Glutamatergic neuron (in vitro differentiated cells): ENCODE measurements at places on chromosomes 6 and 20.
A peak's percentile ranks its signal among the peaks of the same experiment; 100 is the strongest.

DNA sequence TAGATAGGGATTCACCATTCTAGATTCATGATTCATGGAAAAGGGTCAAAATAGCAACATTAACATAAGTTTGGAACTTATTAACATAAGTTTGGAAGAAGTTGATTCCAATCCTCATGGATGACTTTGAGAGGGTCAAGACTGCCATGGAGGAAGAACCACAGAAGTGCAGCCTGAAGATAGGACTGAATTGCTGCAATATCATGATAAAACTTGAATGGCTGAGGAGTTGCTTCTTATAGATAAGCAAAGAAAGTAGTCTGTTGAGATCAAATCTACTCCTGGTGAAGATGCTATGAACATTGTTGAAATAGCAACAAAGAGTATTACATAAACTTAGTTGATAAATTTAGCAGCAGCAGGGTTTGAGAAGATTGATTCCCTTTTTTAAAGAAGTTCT, 62.2 kb downstream of the GMDS start:
- DNase-seq = no peak

- no peak for DNase-seq
Observed at GRCh38 chr6:45532721-45533210, 155.0 kb upstream of the SUPT3H start.

DNA sequence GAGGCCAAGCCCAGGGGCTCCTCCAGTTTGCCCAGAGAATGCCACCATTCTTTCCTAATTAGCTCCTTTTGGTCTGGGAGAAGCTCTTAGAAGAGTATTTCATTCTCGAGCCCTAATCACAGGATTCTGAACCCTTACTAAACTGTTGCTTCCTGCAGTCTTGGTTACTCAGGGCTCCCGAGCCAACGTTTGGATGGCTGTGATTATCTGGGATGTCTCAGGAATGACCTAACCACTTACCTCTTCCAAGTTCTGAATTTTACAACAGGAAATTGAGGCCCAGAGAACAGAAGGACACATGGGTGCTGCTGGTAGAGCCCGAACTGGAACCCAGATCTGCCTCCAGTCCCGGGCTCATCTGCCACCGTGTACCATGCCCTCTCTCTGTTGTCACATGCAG, 22.2 kb upstream of the PNPLA1 start:
- no peak for DNase-seq

DNA sequence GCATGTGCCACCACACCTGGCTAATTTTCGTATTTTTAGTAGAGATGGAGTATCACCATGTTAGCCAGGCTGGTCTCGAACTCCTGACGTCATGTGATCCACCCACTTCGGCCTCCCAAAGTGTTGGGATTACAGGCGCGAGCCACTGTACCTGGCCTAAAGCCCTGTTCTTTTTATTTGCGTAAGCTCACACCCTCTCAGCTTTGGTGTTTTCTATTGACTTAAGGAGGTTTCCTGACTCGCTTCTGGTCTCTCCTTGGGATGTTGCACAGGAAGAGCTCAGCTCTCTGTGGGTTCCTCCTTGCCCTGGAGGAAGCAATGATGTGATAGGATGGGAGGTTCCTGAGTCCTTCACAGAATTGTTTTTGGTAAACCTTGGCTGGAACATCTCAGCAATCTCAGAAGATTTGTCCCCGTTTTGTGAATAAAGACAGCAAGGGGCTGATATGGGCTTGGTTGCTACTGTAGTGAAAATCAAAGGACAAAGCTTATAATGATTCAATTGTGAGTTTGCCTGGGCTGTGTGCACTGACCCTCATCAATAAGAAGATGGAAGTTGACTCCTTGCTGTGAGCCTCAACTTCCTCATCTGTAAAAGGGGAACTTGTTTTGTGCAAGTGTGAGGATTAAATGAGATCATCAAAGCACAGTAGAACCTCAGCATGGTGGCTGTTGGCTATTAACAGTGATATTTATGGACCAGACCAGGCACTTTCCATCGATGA, 27.0 kb downstream of the TOX2 start:
- no peak for DNase-seq

GRCh38 chr6:125173341-125174095, 19.9 kb downstream of the TPD52L1 start:
- no peak for DNase-seq

DNA sequence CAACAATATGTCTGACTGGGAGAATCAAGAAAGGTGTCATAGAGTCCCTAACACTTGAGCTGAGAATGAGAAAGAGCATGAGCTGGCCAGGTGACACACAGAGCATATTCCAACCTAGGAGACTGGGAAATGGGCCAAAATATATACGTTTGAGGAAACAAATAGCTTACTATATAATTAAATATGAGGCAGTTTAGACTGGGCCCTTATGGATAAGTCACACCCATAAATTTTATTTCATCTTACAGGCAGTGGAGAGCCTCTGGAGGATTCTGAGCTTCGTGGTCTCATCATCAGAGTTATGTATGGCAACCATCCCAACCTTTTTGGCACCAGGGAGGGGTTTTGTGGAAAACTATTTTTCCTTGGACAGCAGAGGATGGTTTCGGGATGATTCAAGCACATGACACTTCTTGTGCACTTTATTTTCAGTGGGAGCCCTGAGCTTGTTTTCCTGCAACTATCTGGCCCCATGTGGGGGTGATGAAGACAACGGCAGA, 12.9 kb upstream of the NQO2 start:
- no peak for DNase-seq

DNA sequence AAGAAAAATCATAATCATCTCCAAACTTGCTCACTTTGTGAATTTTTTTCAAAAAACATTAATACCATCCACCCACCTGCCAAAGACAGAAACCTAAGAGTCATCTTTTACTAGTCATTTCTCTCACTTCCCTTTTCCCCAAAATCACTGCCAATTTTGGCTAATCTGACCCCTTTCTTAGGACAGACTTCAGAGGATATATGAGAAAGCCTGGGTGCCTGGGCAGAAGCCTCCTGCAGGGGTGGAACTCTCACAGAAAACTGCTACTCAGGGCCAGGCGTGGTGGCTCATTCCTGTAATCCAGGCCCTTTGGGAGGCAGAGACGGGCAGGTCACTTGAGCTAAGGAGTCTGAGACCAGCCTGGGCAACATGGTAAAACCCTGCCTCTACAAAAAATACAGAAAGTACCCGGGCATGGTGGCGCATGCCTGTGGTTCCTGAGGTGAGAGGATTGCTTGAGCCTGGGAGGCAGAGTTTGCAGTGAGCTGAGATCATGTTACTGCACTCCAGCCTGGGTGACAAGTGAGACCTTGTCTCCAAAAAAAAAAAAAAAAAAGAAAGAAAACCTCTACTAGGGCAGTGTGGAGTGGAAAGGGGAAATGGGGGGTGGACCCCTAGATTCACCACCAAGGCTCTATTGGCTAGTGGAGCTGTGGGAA, 3.8 kb downstream of the DEK start:
- DNase-seq = peak; percentile 22

- DNase-seq = no peak
Observed at GRCh38 chr6:110329714-110330436, 28.3 kb downstream of the METTL24 start.

GRCh38 chr6:106411056-106411455, 50.5 kb downstream of the CRYBG1 start:
- DNase-seq = no peak

GRCh38 chr6:106077170-106077569, 9.0 kb upstream of the PRDM1 start:
- no peak for DNase-seq

DNA sequence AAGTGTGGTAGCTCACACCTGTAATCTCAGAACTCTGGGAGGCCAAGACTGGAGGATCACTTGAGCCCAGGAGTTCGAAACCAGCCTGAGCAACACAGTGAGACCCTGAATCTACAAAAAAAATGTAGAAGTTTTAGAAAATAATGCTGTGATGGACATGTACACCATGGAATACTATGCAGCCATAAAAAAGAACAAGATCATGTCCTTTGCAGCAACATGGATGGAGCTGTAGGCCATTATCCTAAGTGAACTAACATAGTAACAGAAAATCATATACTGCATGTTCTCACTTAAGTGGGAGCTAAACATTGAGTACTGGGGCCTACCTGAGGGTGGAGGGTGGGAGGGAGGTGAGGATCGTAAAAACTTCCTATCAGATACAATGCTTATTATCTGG, 110.8 kb downstream of the PRND start:
- no peak for DNase-seq

DNA sequence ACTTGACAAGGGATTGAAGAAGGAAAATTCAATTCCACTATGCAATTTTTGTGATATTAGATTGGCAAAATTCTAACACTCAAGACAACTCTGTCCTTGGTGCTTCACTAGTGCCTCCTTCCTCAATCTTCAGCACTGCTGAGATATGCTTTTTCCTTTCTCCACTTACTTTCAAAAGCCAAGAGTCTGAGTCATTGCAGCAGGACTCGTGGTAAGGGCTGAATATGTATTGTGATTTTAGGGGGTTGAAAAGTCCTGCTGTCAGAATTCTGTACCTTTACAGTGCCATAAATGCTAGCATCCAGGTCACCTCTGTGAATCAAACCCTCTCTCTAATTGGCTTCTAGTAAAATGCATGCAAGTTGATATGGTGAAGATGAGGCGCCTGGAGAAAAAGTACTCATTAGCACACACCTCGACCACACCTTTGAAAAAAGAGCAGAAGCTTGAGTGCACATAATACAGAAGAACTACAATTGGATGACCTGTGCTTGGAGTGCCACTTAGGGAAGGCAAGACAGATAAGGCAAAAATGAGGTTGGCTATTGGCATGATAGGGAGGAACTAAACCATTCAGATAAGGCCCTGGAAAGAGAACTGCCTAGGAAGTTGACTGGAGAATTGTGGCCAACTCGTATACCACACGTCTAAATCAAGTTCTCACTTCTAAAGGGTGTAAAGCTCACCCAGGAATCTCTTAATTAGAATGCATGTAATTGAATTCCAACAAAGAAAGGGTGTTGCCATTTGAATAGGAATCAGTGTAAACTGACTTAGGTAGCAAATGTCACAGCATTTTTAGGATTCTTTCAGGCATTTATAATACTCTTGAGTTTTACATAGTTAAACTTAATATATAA, 43.6 kb upstream of the FAM83B start:
- DNase-seq = no peak

DNA sequence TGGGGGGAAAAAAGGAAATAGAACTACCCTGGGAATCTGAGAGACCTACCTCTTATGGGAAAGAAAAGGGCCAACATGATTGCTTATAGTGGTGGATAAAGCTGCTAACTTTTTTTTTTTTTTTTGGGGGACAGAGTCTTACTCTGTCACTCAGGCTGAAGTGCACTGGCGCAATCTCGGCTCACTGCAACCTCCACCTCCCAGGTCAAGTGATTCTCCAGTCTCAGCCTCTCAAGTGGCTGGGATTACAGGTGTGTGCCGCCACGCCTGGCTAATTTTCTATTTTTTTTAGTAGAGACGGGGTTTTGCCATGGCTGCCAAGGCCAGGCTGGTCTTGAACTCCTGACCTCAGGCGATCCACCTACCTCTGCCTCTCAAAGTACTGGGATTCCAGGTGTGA, 39.5 kb upstream of the TBC1D22B start:
- no peak for DNase-seq

DNA sequence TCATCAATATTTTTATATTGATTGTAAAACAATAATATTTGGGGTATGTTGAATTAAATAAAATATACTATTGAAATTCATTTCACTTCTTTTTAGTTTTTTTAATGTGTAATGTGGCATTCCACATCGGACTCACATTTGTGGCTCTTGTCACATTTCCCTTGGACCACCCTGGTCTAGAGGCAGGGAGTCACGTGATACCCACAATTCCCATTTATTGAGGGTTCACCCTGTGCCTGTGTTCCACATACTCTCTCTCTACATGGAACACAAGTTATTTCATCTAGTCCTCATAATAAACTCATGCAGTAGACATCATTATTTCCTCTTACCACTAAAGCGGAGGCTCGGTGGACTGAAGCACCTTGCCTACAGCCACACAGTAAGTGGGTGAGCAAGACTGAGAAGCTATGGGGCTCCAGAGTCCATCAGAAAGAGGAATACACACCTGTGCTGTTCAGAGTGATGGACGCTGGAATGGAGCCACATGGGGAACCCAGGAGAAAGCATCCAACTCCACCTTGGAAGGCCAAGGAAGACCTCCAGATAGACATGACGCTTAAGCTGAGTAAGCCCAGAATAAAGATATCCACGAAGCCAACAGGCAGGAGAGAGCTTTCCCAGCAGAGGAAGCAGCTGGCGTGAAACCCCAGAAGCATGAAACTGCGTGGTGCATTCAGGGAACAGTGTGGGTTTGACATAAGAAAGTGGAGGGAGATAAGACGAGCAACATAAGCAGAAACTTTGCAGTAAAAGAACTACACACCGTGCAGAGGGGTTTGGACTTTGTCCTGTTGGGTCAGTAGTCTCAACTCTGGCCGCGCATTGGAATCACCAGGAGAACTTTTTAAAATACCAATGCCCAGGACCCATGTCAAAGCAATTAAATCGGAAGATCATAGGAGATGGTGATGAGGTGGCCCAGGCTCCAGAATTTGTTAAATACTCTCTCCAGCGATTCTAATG, 49.5 kb downstream of the UNC5CL start:
- no peak for DNase-seq

GRCh38 chr6:104606361-104606760, 253.4 kb downstream of the HACE1 start:
- DNase-seq = no peak

- DNase-seq = no peak
Observed at GRCh38 chr6:36669002-36669401, 9.5 kb upstream of the CDKN1A start.

DNA sequence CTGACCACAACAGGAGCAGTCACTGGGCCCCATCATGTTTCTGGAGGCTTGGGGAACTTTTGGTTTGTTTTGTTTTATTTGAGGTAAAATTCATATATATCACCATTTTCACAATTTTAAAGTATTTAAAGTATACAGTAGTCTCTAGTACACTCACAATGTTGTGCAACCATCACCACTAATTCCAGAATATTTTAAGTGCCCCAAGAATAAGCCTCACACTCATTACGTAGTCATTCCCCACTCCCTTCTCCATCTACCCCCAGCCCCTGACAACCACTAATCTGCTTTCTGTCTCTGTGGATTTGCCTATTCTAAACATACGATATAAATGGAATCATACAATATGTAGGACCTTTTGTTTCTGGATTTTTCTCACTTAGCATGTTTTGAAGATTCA, 29.0 kb downstream of the RTN4IP1 start:
- DNase-seq = no peak

DNA sequence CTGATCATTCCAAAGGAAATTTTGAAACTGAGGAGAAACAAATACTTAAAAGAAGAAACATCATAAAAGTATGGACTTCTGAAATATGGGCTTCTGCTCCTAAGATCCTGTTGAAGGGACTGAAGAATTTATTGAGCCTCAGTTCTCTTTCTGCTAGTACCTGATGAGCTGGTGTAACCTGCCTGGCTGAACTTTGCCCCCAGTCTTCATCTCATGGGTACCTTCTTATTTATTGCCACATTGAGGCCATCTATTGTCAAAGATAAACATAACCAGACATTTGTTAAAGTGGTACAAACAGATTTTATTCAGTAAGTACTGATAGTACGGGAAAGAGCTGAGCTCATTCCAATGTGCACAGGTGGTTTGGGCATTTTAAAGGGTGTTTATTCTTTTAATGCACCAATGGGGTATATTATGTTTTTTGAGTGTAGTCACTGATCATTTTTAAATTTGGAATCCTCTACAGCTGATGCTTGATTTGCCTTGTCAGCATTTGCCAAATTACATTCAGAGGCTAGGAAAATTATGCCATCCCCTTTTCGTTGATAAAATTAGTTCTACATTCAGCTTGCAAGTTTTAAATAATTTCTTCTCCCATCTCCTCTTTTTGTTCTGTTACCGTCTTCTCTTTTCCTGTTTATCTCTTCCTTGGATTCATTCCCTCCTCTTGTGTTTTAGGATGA, 118.2 kb downstream of the PRIM2 start:
- DNase-seq = no peak
